ENCODE measurements at places on chromosomes 7 and 10.
A peak's percentile ranks its signal among the peaks of the same experiment; 100 is the strongest.

- no peak for DNase-seq
Observed at GRCh38 chr7:92436612-92437445, 10.5 kb upstream of the GATAD1 start.

- no peak for DNase-seq
Observed at GRCh38 chr10:44347609-44348400, 37.1 kb downstream of the CXCL12 start.

DNA sequence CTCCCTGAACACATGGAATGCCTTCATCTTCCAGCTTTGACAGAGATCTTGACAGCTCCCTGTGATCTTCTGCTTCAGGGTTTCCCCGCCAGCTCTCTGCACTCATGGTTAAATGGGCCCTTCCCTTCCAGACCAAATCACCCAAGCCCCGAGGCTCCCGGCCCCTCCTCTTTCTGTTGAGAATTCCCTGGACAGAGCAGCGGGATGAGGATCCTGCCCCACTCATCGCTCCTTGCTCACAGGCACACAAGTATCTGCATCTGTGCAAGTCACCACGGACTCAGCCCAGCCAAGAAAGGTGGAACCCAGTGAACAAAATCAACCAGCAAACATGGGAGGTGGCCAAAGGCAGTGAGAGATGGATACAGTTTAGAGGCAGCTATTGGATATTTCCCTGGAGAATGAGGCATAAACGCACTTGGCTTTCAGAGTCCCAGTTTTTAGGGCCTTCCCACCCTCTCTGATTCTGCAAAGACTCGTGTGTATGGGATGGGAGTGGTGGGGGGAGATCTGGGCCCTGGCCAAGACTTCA is 37.7 kb upstream of the CXCL12 start:
- DNase-seq = no peak

GRCh38 chr7:66522518-66522917 is 106.2 kb upstream of the KCTD7 start:
- DNase-seq = no peak

DNA sequence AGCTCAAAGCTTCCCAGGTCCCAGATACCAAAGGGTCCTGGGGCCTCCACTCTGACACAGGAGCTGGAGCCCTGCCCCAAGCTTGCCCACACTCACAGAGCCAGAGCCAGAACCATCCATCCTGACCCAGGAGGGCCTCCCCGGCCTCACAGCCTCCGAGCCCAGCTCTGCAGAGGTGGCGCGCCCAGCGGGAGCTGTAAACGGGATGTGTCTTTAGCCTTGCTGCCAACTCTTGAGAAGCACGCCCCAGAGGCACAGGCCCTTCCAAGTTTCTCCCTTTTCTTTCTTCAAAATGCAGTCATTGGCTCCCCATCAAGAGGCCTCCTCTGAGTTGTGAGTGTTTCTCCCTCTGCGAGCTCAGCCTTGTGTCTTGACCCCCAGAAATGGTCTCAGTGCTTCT is 75.0 kb downstream of the PDGFA start:
- DNase-seq = no peak

GRCh38 chr7:43314379-43315158 is 202.1 kb downstream of the HECW1 start:
- DNase-seq = no peak

DNA sequence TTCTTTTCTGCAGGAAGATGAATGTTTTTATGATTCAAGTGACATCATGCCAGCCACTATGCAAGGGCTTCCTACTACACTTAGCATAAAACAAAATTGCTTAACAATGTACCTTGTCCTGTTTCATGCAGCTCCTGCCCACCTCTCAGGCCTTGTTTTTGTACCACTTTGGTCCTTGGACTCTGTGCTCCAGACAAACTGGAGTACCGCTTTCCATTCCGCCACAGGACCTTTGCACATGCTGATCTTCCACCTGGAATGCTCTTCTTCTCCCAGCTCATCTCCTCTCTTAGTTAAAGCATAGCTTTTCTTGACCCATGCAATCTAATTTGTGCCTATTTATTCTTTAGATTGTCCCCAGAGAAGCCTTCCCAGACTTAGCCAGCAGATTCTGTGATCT is 77.5 kb upstream of the STK17A start:
- DNase-seq = no peak

DNA sequence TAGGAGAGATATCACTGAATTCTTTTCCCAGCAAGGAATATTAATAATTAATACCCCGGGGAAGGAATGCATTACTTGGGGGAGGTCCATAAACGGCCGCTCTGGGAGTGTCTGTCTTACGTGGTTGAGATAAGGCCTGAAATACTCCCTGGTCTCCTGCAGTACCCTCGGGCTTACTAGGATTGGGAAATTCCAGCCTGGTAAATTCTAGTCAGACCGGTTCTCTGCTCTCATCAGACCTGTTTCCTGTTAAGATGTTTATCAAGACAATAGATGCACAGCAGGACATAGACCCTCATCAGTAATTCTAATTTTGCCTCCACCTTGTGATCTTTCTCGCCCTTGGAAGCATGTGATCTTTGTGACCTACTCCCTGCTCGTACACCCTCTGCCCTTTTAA is 162.8 kb upstream of the KCND2 start:
- no peak for DNase-seq

DNA sequence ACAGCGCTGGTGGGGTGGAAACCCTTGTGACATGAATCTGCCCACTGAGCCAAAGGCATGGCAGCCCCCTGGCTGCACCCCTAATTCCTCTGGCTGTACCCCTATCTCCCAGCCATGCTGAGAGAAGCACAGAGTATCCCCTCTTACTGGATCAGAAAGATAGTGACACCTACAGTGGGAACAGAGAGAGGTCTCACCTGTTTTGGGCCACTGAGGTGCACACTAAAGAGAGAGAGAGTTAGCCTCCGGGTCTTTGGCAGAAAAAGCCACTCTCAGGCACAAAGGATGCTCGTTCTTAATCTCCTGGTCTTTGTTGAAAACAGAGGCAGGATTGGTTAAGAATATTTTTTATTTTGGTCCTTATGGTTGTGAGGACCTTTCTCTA is 11.3 kb downstream of the TSPAN14 start:
- no peak for DNase-seq

DNA sequence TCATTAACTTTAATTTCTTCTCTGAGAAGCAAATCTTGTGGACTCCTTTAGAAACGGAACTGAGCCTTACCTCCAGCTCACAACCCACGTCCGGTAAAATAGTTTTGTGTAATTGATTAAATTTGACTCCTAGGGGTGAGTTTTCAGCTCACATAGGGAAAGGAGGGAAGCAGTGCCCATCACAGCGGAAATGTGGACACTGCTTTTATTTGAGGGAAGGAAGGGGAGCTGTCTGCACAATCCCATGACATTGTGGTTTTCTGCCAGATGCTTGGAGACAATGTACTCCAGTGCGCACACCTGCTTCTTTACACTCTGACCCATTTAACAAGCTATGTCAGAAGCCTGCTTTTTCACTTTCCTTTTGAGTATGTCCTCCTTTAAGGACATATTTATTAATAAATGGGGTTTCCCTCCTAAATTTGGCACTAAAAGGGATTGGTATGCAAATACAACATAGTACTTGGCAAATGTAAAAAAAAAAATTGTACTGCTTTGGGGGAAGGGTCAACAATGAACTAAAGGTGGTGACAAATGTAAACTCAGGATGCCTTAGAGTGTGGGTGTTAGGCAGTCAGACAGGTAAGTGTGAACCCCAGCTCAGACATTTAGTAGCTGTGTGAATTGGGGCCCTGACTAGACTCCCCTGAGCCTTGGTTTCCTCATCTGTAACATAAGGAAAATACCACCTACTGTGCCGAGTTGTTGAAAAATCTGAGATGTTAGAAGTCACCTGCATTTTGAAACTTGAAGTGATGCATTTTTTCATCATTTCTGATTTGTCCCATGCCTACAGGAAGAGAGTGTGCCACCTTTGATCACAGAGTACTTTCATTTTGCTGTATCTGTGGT is 90.2 kb upstream of the KLF6 start:
- DNase-seq = no peak

DNA sequence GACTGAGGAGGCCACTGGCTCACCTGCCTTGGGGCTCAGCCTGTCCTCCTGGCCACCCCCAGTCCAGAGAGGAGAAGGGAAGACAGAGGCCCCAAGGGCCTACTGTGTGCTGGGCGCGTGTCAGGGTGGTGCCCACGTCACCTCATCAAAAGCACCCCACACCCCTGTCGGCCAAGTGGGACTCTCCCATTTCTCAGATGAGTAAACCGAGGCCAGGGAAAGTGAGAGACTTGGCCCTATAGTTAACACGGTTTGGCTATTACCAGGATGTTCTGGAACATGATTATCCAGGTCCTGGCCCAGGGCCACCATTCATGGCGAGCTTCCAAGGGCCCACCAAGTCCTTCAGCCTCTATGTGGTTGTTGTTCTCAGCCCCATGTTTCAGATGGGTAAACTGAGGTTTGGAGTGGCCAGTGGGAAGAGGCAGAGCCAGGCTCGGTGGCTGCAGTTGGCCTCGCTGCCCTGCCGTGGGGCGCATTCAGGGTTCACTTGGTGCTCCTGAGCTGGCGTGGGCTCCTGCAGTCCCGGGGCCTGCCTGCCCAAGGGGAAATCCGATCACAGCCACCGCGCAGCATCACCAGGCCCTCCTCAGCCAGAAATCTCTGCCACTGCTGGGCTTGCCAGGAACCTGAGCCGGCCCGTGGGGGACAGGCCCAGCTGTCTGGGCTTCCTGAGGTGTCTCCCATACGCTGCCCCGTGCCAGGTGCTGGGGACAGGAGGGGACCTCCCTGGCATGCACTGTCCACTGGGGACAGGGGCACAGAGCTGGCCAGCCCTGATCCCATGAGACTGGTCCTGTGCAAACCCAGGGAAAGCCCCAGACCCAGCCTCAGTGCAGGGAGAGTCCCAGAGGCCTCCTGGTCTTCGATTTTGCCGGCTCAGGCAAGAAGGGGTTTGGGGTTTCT is 117.7 kb upstream of the TNRC18 start:
- no peak for DNase-seq

GRCh38 chr10:1712314-1712713 is 25.0 kb downstream of the ADARB2 start:
- no peak for DNase-seq

DNA sequence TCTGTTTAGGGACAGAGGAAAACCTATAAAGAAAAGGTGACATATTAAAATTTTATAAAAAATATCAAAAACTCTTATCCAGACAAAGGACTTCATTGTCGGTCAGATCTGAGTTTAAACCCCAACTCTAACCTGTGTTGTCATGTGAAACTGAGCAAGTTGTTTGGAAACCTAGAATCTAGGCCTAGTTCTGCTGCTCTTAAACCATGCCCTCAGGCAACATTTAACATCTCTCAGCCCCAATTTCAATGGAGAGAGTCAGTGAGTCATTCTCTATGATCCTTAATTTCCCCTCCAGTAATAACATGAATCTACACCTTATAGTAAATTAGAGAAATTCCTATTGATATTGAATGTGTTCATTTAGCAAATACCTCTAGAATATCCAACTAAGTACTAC is 192.3 kb downstream of the IMMP2L start:
- no peak for DNase-seq

- DNase-seq = no peak
Observed at GRCh38 chr7:23058408-23059096, 44.6 kb upstream of the HYCC1 start.

DNA sequence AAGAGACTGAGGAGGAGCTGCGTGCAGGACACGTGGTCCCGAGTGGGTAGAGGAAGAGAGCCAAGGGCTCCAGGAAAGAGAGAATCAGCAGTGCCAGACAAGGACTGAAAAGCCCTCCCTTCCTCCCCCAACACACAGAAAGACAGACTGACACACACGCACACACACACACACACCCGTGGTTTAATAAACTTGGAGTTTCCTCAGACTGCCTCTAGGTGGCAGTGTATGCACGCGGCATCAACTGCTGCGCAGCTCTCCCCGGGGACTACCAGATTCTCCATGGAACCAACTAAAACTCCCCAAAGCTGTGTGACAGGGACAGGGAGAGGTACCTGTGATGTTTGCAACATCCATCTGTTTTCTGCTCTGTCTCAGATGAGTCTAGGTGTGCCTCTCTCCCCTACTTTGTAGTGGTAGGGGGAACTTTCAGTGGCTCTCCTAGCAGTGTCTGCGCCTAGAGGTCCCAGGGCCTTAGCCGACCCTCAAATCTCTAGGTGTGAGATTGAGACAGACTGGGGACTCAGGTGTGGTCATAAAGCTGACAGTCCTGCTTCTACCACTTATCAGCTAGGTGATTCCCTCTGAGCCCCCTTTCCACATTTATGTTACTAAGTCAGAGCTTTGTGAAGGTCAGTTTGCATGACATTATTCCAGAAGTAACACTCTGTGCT is 9.3 kb upstream of the TSPAN14 start:
- DNase-seq = peak; percentile 60

DNA sequence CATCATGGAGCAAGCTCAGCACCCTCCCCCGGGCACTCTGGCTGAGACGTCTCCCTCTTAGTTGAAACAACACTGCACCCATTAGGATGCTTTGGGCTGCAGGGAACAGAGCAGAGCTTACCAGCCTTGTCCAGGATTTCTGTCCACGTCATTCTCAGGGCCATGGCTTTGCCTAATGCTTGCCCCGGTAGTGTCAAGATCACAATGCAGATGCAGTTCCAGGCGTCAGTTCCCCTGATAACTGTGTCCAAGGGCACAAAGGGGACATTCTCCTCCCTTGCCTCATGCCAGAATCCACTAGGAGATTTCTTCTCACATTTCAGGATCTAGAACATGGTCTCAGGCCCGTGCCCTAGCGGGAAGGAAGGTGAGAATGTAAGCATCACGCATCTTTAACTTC is 17.2 kb upstream of the GRB10 start:
- no peak for DNase-seq

GRCh38 chr7:77247206-77247850 is 47.7 kb upstream of the FGL2 start:
- peak; percentile 71 for DNase-seq

- DNase-seq = no peak
Observed at GRCh38 chr7:123748171-123748733, 551 bp downstream of the WASL start.

- no peak for DNase-seq
Observed at GRCh38 chr7:75611557-75612178, 119.5 kb downstream of the SPDYE5 start.

GRCh38 chr10:70662362-70663220 is 9.7 kb upstream of the ADAMTS14 start:
- no peak for DNase-seq

- DNase-seq = no peak
Observed at GRCh38 chr7:29042824-29043231, 84.7 kb upstream of the TRIL start.

GRCh38 chr7:39016609-39017008 is 38.9 kb downstream of the POU6F2 start:
- DNase-seq = no peak

DNA sequence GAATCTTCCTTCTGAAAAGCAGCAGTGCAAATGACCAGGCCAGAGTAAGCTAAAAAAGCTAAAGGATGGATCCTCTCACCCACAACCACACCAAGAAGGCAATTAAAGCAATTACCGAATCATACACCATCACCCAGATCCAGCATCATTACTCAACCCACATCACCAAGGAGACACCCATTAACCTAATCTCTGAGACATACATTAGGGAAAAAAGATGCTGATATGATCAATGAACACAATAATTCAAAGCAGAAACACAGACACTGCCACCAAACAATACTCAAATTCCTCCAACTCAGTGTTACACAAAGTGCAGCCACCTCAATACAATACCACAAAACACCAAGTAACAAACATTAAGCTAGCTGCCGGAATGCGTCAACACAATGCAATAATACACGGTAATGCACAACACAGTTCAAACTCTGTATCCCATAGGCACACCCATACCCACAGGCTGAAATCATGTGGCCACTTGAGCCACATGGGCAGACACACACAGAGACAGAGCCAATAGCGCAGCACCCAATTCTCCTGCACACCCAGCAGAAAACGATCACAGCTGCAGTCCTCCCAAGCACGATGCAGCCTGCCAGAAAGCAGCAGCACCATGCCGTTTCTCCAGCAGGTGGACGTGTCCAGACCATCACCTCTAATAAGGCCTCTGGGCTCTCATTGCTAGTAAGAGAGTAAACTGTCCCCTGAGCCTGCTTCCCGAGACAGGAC is 21.5 kb downstream of the PAX2 start:
- DNase-seq = no peak
